Epithelial cell of alveolus of lung (primary cell): ENCODE measurements at places on chromosomes 5 and 9. TPM values are rescaled to one million over a fixed set of nuclear protein-coding genes. Genes with fewer than 3 reads are reported as not detected.

Gene CER1
- total RNA-seq, result not detected in 2 replicates

Gene NR2F1-AS1
- total RNA-seq, result 25.6 and 33.9 TPM in 2 replicates

Gene DCAF10
- total RNA-seq, result 12.2 and 25.8 TPM in 2 replicates

Gene DHFR
- total RNA-seq, result 24.1 and 36.1 TPM in 2 replicates

Gene BRD8
- 20.0 and 68.6 TPM in 2 replicates for total RNA-seq

Gene SHOC1
- not detected in 2 replicates for total RNA-seq

Gene IGFBPL1
- total RNA-seq, result not detected in 2 replicates

Gene RNF183
- total RNA-seq, result not detected in 2 replicates

Gene PDCD1LG2
- total RNA-seq, result 4.7 TPM in 1 of 2 replicates, not detected in the other

Gene ESM1
- 0.16 and 42.9 TPM in 2 replicates for total RNA-seq

Gene ADAMTS12
- 20.6 and 82.2 TPM in 2 replicates for total RNA-seq

Gene CAMK2A
- 0.80 TPM in 1 of 2 replicates, not detected in the other for total RNA-seq

Gene KCTD16
- 0.40 and 1.7 TPM in 2 replicates for total RNA-seq

Gene ZBED3
- 0.65 and 1.7 TPM in 2 replicates for total RNA-seq

Gene CKMT2
- 1.6 TPM in 1 of 2 replicates, not detected in the other for total RNA-seq

Gene SIT1
- total RNA-seq, result not detected in 2 replicates

Gene FAT2
- 0.13 and 0.16 TPM in 2 replicates for total RNA-seq

Gene MARVELD2
- total RNA-seq, result 0.88 and 2.5 TPM in 2 replicates

Gene RNF224
- not detected in 2 replicates for total RNA-seq

Gene ZFYVE16
- total RNA-seq, result 13.7 and 29.8 TPM in 2 replicates

Gene TMEFF1
- 1.2 and 1.4 TPM in 2 replicates for total RNA-seq
